ENCODE measurements at places on chromosomes 1 and 21.

GRCh38 chr1:95067062-95067461 is 5.7 kb downstream of the ALG14 start:
- DNase-seq = no peak

- no peak for DNase-seq
Measured at GRCh38 chr21:14550135-14550534, 4.0 kb upstream of the SAMSN1 start.

GRCh38 chr1:206579747-206580437 is 32.4 kb downstream of the EIF2D start:
- peak; percentile 68 for DNase-seq

DNA sequence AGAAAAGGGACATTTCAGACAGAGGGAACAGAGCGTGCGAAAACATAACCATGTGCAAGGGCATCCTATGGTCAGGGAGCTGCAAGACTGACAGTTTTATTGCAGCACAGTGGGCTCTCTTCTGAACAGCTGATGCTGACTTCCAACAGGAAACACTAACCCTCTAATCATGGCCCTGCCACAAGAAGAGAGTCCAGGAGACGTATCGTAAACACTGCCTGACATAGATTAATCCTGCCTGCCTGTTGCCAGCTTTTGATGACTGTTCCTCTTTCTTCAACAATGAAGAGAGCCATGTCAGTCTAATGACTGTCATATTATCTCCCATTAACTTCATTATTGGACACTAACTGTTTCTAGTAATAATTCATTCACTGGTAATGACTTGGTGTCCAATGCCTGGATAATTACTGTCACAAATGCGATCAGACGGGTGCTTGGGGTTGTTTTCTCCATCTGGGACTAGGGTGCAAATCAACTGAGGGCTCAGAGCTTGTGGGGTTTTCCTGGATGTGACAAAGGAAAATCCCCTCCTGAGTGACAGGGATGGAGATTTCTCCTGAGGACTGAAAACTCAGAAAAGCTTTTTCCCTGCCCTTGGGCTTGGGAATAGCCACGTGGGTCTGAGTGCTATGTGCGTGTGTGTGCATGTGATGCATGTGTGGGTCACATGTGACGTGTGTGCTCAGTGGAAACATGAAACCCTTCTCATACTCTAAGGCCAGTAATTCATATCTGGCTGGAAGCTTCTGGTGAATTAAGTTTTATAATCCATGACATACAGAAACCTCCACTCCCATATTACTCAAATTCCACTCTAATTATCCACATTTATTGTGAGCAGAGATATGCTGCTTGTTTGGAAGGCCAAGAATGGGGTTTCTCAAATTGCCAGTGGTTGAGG is 144.0 kb upstream of the PLXNA2 start:
- no peak for DNase-seq

GRCh38 chr1:157992031-157992832 is 1.2 kb upstream of the KIRREL1 start:
- peak; percentile 45 for DNase-seq

DNA sequence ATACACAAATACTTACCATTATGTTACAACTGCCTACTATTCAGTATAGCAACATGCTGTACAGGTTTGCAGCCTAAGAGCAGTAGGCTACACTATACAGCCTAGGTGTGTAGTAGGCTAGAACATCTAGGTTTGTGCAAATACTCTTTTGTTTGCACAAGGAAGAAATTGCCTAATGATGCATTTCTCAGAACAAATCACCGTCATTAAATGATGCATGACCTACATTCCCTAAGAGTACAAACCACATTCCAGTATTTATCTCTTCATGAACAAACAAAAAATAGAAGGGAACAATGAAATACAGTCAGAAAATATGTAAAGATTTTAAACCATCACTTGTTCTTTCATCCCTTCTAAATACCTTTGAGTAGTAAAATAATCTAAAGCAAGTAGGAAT is 109.7 kb upstream of the HP1BP3 start:
- no peak for DNase-seq

DNA sequence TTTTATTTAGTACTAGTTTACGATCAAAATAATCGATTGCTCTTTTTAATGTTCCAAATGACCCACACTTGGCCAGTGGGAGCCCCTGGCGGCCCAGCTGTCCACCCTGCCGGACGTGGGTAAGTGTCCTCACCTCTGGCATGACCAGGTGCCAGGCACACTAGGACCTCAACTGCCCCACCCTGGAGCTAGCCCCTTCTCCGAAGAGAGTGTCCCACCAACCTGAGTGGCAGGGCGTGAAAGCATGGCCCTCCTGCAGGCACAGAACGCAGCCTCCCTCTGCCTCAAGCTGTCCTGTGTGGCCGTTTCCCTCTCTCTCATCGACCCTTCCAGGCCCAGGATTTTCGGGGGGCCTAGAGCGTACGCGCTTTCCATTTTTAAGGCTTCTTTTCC is 32.9 kb upstream of the AGPAT3 start:
- no peak for DNase-seq

- DNase-seq = no peak
Measured at GRCh38 chr1:101128211-101128727, 102.7 kb upstream of the DPH5 start.

- no peak for DNase-seq
Measured at GRCh38 chr1:224175617-224176016, 7.4 kb upstream of the DEGS1 start.

DNA sequence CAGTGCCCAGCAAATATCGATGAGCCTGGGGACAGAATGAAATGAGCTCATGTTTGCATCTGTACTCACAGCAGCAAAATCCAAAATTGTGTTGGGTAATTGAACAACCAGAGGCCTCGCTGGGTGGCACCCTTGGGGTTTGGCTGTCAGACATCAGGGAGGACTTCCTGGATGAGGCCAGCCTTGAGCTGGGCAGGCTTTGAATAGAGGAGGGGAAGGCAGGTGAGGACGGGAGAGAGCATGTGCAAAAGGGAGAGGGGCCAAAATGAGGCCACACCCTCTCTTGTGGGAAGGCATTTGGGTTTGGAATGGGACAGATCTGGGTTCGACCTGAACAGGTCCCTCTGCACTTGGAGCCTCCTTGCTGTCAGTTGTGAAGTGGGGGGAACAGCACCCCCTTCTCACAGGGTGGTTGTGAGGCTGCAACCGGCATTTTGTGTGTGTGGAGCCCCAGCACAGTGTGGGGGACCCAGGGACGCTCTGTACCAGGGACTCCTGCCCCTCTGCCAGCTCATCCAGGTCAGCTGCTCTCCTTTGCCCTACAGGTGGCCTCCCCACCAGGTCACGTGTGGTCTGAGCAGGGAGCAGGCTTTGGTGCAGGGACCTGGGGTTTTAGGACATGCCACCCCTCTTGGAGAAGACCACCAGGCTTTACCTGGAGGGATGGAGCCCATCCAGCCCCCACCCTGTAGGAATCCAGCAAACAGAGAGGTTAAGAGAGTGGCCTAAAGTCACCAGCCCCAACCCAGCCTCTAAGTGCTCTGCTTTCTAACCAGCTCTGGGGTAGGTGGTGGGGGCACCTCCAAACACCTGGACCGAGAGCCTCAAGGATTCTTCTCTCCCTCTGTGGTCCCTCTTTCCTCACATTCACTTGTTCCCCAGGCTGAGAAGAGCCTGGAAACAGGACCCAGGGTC is 521.8 kb downstream of the PTPRU start:
- DNase-seq = no peak

DNA sequence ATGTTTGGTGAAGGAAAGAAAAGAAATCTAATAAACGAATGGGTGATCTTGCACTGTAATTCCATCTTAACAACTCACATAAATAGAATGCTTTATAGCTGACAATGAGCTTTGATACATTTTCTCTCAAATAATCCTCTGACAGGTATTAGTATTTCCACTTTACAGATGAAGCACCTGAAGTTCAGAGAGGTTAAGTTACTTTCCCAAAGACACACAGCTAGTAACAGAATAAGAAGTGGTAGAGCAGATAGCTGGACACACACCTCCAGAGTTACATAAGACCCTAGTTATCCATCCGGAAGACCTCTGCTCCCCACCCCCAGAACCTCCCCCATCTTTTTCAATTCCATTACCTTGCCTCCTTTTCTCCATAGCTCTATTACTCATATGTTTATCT is 213.3 kb upstream of the ZC3H12A start:
- DNase-seq = no peak

- DNase-seq = no peak
Measured at GRCh38 chr1:29470788-29471119, 234.4 kb downstream of the PTPRU start.

DNA sequence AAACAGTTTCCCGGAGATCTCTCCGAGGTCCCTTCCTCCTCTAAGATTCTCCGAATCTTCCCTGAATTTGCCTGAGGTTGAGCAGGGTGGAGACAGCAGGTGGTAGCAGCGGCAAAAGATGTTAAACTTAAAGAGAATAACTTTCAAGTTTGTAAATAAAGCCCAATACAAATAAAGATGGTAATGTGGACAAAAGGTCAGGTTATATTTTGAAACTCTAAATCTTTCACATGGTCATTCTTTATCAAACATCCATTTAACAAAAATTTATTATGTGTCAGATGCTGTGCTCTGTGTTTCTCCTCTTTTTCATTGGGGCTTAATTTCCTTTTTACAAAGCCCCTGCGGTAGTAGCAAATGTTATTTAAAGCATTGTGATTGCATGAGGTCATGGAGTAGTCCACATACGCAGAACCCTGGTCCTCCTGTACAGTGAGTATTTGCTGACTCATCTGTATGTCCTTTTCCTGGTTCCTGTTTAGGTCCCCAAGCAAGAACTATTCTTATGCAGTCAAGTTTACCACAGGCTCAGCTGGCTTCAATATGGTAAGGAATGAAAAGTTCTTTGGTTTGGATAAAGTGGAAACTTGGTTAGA is 119.2 kb downstream of the ITSN1 start:
- DNase-seq = peak; percentile 77

DNA sequence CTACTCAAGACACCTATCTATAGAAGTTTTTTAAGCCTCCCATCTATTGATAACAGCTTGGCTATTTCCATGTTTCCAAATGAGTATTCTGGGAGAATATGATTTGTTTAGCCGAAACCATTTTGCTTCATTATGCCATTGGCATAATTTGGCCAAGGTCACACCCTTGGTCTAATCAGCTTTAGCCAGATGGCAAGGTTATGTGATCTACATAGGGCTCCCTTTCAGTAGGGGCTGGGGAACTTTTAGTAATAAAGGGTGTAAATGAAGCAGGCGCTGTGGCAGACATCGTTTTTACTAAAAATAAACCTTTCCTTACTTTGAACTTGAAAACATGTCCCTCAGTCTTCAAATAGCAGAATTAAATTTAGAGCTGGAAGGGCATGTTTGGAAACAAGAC is 3.0 kb upstream of the PDC start:
- no peak for DNase-seq

DNA sequence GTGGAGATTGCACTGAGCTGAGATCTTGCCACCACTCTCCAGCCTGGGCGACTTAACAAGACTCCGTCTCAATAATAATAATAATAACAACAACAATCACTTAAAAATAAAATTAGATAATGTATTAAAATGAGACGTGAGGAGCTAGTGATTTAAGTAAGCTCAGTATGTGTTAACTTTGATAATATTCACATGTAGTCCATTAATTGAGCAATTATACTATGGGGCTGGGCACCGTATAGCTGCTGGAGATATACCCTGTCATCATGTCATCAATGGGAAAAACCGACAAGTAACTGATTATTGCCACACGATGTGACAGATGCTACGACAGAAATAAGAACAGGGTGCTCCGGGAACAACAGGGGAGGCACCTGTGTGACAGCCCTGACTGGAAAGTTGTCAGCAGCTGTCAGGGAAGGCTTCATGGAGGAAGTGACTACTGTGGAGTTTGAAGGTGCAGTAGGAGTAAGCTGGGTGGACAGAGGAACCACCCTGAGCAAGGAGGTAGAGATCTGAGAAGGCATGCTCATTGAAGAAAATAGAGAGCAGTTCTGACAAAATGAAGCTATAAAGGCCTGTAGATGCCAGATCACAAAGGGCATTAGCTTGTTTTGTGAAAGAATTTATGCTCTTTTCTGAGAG is 924 bp upstream of the CAMSAP2 start:
- no peak for DNase-seq

GRCh38 chr1:45669859-45670655 is 16.3 kb downstream of the GPBP1L1 start:
- DNase-seq = no peak

- no peak for DNase-seq
Measured at GRCh38 chr1:93352376-93352775, 6.7 kb downstream of the DR1 start.

DNA sequence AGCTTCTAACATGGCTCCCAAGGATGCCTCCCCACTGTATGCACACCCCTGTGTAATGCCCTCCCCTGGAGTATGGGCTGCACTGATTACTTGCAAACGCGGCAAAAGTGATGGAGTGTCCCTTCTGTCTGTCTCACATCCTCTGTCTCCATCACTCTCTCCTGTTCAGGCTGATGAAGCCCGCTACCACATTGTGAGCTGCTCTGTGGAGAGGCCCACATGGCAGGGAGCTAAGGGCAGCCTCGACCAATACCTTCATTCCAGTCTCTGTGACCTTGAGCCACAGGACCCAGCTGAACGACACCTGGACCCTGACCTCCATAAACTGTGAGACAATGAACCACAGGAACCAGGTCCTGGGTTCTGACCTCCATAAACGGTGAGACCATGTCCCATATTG is 154.1 kb upstream of the ETV3 start:
- no peak for DNase-seq

DNA sequence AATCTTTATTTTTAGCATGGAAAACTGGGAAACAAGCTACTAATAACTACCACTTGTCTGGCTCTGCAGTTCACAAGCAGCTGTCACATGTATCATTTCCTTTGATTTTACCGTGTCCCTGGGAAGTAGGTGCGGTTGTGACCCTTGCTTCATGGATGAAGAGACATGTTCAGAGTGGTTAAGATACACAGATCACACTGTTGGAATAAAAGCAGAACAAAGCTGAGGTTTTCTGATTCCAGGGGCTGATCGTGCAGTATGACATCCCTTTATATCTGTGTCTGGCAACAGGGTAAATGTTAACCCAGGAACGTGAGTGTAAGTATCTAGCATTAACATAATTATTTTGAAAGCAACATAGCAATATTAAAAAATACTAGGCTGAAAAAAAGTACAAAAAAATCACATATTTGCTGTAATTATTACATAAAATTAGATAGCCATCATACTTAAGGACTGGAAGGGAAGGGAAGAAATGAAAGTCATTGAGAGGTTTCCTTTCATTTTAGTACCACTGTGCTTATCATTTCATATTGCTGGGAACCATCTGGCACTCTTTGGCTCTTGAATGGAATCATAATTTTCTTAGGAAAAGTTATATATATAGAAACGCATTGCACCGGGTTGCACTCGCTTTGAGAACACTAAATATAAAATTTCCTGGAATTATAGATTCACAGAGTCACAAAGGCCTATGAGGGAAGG is 62.8 kb upstream of the PAXBP1 start:
- DNase-seq = no peak

DNA sequence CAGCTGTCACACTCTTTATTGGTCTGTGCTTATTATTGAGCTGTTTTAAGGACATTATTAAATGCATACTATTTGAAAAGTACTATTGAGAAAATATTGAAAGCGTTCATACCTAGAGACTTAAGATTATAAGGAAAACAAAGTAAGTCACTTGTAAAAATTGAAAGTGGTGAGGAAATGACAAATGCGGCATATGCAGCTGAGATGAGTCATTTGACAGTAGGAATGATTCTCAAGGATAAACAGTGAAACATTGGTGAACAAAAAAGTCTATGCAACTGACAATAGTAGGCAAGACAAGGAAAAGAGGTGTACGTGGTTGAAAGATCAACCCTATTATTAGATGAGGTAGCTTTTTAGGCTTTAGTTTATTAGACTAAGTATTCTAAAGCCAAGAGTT is 82.6 kb upstream of the MAP10 start:
- DNase-seq = no peak
